Activated CD8-positive, alpha-beta memory T cell treated with anti-CD3 and anti-CD28 coated beads for 1 hour (primary cell): ENCODE measurements at places on chromosomes 4 and X.

- DNase-seq: no peak
Measured at GRCh38 chrX:15204130-15204751, 65.6 kb downstream of the ASB9 start.

DNA sequence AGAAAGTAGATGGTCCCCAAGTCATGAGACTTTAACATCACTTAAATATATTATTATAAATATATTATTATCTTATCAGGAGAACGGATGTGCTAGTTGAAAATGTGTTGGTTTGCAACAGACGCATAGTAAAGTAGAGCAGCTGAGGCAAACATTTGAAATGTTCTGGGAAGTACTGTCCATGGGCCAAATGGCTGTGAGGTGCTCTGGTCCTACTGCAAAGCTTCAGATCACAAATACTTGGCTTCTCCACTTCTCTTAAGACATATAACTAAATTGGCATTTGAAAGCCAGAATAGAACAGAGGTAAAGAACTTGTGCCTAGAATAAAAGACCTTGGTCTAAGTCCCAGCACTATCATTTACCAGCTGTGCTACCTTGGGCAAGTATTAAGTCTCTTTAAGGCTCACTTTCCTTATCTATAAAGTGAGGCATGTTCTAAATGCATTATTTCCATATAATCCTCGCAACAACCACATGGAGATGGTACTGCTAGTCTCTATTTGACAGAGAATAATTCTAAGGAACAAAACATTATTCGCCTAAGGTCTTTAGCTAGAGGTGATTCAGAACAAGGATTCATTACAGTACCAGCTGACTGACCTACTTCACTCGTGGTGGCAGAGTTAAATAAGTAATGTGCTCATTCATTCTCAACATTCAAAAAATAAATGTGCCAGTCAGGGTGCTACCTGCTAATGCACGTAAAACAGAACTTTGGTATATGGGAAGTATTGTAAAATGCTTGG is 297.1 kb downstream of the PPP3CA start:
- no peak for DNase-seq

GRCh38 chrX:143570782-143571181 is 53.5 kb upstream of the SPANXN3 start:
- no peak for DNase-seq

DNA sequence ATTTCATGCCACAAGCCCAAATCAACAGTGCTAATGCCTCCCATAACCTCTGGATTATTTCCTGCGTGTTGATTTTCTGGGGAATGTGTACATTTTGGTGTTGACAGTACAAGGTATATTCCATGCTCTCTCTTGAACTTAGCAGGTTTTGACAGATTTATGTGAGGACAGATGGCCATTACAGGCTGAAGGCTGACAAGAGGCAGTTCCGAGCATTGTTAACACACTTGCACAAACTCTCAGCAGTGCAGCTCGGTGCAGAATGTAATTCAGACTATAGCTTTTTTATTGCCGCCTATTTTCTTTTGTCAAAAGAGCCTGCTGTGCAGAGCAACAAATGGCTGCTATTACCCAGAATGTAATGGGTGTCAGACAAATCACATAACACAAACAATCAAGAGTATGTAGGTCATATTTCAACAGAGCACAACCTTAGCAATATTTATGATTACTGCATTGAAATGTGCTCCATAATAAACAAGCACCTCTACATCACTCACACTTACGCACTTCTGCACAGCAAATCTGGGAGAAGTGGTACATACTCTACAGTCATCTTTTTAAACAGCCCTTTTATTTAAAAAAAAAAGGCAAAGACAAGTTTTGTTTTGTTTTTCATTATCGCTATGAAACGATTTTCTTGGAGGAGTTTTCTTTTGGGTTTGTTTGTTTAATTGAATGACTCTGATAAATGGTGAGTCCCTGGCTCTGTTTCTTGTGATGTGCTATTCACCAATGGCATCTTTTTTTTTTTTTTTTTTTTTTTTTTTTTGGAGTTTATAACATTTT is 71.6 kb downstream of the PPARGC1A start:
- DNase-seq: no peak
